GM23338 (cell line): ENCODE measurements at places on chromosomes 3 and 15.

- DNase-seq, result no peak
These were observed 191.8 kb downstream of the OPA1 start for GRCh38 chr3:193784822-193785221.

GRCh38 chr3:88132894-88133293, 16.9 kb upstream of the C3orf38 start:
- DNase-seq, result no peak

GRCh38 chr3:99920481-99921376, 103.1 kb downstream of the CMSS1 start:
- peak; percentile 50 for DNase-seq

DNA sequence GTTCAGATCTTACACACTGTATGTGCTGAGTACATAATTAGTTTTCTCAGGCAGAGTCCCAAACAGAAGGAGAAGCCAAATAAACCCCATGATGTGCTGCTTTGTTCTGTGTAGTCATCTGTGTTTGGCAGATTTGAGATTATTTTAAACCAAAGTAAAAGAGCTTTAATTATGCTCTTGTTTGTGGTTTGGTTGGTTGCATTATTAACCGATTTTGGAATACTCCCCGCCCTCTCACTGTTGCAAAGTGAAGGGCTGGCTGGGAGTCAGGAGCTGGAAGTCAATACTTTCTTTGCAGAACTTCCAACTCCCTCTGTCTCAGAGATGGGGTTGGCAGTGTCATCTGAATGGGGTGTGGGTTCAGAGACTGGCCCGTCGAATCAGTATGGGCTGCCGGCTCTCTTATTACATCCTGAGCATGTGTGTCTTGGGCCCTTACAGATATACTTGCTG, 34.4 kb downstream of the SLCO3A1 start:
- no peak for DNase-seq

DNA sequence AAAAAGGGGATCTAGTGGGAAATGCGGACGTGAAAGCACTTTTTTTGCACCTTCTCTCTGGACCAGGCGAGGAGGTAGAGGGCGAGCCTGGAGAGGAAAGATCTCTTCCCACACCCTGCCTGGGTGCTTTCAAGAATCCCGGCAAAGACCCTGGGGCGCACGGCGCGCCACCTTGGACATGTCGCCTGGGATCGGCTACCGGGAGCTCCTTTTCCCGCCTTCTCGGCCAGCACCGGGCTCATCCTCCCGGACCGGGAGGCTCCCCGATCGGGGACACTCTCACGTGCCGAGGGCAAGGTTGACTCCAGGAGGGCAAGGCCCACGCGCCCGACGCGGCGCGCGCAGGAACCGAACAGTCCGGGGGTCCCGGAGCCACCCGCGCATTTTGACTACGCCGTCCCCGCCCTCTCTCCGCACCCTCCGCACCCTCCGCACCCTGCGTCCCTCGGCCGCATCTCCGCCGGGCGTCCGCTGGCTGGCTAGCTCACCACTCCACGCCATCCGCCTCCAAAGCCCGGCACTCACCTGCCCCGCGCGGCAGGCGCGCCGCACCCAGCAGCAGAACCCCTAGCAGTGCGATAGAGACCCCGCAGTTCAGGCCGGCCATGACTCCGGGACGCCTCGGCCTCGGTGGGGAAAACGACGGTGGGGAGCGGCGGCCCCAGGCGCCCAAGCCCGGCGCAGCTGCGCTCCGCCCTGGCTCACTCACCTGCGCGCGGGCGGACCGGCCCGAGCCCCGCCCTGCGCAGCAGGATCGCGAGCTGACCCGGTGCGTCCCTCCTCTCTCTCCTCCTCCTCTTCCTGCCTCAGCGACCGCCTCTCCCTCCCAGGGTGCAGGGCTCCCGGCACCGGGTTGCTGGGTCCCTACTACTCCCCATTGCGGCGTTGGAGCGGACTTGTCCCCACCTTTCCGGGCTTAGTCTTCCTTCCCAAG, at the start of gene CDCP1:
CDCP1 (minus strand) TSS at position 698 of the 934 bp plus-strand sequence; CDS start at position 607, 91 bp downstream.
- peak; percentile 83 for DNase-seq

DNA sequence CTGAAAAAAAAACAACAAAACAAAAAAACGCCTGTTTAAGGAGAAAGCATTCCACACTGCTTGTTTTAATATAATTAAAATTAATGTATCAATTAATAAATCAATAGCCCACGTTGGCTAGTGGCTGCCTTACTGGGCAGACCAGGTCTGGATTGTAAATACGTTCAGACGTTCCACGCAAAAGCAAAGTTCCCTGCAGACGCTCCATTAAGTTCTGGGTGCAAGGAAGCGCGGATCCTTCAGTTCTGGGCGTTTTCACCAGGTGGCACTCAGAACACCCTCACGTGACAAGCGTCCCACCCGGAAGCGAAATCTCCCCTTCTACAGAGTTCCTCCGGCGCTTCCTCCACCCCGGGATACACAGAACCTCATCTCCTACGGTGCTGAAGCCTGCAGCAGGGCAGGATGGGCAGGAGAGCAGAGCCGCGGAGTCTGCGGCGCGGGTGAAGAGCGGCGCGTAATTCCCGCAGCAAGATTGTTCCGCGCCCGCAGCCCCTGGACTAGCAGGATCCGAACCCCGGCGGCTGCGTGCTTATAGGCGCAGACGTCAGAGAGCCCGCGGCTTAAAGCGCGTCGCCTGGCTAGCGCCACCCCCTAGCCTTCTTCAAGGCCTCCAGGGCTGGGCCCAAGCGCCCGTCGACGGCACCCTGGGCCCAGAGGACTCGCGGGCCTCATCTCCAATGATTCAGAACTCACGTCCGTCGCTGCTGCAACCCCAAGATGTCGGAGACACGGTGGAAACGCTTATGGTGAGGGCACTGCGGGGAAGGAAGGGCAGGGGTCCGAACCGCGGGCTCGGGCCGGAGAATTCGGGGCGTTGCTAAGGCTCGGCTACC, at the start of gene SLC25A38:
SLC25A38 (plus strand) TSS at position 326 of the 836 bp plus-strand sequence; CDS start at position 681, 355 bp downstream.
- DNase-seq, result peak; percentile 94

DNA sequence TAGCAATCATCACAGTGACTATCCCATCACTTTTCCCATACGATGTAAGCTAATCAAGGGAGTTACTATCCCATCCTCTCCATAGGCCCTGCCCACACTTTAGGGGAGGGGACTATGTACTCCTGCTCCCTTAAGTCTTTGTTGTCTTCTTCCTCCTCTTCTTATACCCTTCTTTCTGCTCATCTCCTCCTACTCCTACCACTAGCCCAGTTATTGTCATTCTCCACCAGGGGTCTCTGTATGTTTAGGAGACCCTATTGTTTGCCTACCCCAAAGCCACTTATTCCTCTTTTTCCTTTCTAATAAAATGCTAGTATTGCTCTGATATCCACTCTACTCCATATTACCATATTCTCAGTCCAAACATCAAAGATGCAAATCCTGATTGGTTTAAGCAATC, 27.8 kb downstream of the STAC start:
- peak; percentile 40 for DNase-seq

GRCh38 chr15:61946778-61947177, 113.5 kb downstream of the VPS13C start:
- DNase-seq, result no peak

DNA sequence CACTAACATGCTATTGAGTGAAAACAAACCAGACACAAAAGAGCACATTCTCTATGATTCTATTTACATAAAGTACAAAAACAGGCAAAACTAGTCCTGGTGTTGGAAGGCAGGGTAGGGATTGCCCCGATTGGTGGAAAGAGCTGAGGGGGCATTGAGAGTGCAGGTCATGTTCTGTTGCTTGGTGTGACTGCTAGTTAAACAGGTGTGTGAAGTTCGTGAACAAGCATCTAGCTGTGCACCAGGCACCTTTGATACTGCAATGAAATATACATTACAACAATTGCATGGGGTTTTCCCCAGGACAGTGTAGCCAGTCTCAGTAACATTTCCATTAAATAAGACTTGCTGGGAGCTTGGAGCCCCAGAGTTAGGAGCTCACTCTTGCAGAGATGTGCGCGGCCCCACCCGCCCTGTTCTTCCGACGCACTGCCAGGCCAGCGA, 26.3 kb upstream of the THRB start:
- DNase-seq, result no peak

DNA sequence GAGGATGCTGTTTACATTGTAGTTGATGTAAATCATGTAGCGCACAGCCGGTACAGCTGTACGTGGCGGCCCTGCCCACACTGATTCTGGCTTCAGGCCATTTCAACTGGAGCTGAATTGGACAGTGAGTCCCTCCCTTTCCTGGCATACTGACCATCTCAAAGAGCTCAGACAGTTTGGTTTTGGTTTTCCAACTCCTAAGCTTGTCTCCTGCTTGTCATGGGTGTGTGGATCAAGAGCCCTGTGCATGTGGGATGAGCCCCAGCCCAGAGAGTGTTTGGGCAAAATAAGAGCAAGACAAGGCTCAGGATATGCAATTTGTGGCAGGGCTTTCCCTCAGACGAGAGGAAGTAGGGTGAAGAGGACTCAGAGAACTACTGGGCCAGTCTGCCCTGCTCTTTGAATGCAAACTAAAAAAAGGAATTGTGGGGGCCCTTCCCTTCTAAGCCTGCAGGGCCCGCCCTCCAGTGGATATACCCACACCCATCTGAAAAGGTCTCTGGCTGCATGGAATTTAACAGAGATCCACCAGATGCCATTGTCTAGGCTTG, 13.3 kb downstream of the ITGA11 start:
- DNase-seq, result no peak

GRCh38 chr3:135134684-135135075, 339.6 kb downstream of the EPHB1 start:
- DNase-seq, result no peak

DNA sequence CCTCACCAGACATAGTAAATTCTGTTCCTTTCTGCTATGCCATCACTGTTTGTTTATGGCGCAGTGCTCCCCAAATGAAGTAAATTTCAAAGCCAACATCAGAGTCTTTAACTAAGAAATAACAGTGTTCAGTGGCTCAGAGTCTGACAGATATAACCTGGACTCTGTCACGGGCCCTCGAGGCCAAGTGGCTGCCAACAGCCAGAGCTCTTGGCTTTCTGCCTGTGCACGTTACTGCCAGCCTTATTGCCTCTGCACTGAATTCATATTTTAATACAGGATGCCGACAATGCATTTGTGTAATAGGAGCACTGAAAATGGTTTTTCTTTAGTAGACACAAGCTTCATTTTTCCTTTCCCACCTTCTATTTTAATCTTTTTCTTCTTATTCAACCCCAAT, 219.9 kb downstream of the NLGN1 start:
- no peak for DNase-seq

DNA sequence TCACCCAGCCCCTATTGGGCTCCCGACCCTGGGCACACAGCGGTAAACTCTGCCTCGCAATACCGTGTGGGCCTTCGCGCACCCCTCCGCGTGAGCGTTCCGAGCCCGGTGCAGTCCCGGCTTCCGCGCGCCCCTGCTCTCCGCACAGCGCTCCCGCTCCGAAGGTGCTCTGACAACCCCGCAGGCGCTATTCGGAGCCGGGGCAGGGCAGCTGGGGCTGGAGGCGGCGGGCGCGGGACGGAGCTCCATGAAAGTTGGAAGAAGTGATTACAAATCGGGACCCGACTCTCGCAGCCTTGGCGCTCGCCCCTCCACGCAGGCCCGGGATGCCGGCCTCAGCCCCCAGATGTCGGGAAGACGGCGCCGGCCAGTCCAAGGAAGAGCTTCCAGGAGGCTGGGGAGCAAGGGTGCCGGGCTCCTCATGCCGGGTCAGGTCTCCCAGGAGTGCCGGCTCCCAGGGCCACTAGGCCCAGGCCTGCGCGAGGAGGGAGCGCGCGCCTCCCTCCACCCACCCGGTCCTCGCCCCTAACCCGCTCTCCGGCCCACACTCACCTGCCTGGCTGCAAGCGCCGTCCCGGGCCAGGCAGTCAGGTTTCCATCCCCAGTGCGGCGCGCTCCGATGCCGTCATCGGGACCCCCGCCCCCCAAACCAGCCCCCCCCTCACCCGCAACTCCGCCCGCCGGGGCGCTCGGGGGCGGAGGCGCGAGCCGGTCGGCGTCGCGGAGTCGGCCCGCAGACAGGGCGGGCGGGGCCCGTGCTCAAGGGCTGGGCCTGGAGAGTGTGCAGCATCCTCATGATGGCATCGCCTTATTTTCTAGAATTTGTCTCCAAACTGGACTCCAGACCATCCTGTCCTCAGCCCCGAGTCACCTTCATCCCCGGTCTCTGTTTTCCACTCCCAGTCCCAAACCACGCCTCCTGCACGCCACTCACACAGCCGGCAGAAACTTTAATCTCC, at the start of gene KIF7:
KIF7 (minus strand) TSS at position 621 of the 959 bp plus-strand sequence. CDS start 2,537 bp downstream, outside the sequence.
- peak; percentile 83 for DNase-seq

GRCh38 chr3:1404270-1404962, 311.6 kb downstream of the CNTN6 start:
- DNase-seq, result peak; percentile 39

DNA sequence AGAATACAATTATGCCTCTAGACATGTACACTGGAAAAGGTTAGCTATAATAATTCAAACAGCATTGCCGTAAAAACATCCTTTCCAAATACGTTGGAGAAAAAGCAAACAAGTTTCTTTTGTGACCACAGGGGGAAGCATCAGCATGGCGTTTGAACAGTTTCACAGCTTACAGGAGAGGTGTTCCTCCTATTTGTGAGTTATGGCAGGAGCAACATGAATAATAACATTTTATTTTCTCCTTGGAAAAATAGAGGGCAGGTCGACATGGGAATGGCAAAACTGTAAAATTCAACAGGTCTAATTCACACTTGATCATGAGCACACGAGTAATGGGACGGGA, 39.7 kb upstream of the GADL1 start:
- peak; percentile 54 for DNase-seq

- peak; percentile 40 for DNase-seq
These were observed 1.5 kb downstream of the SEMA6D start for GRCh38 chr15:47718497-47719437.

DNA sequence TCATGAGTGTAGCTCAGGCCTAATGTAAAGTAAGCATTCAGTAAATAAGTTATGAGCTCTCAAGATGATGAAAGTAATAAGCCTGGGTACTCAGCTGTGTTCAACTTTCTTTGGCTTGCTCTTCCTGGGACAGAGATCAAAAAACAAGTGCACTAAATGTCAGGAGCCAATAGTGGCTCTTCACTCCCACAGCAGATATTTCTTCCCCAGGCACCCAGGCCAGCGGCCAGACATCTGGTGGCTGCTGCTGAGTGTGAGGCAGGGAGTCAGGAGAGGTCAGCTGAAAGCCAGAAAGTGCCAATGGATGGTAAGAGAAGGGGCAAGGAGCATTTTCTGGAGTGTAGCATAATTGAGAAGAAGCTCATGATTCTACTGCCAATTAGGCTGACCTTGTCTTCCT, 18.2 kb upstream of the ITGA11 start:
- DNase-seq, result no peak

- peak; percentile 64 for DNase-seq
These were observed 5.3 kb downstream of the TUBGCP4 start for GRCh38 chr15:43376017-43376705.

- no peak for DNase-seq
These were observed 80.8 kb downstream of the FBN1 start for GRCh38 chr15:48564690-48565089.

DNA sequence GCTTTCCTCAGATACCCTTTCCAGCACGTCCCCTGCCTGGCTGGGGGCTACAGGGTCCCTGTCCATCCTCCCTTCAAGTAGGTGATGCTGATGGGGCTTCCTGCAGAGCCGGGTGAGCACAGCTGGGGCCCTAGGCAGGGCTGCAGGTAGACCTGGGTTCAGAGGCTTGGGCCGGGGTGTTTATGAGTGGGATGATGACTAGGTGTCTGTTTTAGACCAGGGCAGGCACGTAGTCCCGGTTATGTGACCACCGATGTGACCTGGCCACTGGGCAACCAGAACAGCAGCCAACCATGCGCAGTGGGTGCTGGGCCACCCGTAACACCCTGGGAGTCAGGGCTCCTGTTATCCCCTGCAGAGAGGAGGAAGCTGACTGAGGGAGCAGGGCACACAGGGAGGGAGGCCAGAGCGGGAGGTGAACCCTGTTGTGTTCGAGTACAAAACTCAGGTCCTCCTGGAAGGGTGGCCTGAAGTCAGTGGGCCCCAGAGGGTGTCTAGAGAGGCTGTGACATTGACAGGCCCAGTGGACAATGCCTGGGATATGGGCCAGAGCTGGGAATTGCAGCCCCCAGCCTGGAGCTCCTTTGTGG, 101.6 kb downstream of the PLXNA1 start:
- no peak for DNase-seq
